Hypothalamus (tissue), 51 donors: ENCODE measurements at places on chromosomes 6 and 20.

DNA sequence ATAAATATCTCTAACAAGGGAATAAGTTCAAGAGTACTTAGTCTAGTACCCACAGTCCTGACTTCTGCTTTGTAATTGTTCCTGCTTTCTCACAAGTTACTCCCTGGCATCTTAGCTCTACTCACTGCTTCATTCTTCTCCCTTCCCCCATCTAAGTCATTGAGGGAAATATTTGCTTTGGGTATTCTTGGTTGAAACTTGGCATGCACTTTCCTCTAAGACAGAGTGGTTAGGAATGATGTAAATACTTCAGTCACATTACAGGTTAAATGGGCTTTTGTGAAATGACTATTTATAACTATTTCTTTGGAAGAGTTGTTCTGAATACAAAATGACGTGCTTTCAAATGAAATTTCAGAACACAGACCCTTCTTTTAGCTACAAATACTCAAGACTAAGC, 67.7 kb upstream of the PLEKHG1 start:
- no peak for DNase-seq

- DNase-seq: no peak
Measured at GRCh38 chr20:24630486-24631172, 161.2 kb downstream of the SYNDIG1 start.

- no peak for DNase-seq
Measured at GRCh38 chr6:18507018-18507415, 119.9 kb downstream of the RNF144B start.

GRCh38 chr6:17448165-17448564, 54.8 kb downstream of the CAP2 start:
- no peak for DNase-seq

GRCh38 chr6:114075777-114076176, 104.8 kb upstream of the HDAC2 start:
- no peak for DNase-seq
